ENCODE measurements at places on chromosomes 2 and 18.

GRCh38 chr2:216909541-216910210 lies 49.8 kb upstream of the TNP1 start:
- no peak for DNase-seq

- DNase-seq, result no peak
Observed at GRCh38 chr2:8578335-8579244, 103.3 kb upstream of the ID2 start.

DNA sequence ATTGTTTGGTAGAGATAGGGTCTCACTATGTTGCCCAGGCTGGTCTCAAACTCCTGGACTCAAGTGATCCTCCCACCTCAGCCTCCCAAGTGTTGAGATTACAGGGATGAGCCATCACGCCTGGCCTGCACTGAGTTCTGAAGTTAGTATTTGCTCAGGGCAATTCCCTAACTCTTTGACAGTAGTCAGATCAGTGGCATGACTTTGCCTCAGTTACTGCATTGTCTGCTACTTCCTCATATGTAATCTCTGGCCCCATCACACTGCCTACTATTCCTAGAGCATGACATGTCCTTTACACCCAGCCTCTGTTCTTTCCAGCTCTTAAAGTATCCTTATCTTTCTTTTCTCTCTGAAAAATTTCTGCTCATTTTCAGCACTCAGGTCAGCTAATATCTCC lies 193.5 kb downstream of the LDLRAD4 start:
- DNase-seq, result no peak

DNA sequence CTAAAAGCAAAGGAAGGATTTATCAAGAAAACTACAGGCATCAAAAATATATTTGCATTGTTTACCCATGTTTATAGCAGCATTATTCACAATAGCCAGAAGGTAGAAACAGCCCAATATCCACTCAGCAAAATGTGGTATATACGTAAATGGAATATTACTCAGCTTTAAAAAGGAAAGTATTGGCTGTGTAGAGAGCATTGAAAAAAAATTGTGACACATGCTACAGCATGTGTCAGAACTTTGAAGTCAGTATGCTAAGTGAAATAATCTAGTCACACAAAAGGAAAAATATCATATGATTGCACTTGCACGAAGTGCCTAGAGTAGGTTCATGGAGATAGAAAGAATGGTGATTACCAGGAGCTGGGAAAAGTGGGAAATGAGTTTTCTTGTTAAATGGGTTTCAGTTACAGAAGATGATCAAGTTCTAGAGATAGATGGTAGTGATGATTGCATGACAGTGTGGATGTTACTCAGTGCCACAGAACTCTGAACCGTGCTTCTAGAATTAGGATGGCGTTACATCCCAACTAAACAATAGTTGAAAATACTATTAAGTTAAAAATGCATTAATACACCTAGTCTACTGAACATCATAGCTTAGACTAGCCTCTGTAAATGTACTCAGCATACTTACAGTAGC lies 20.1 kb downstream of the ANKRD12 start:
- no peak for DNase-seq

- DNase-seq, result no peak
Observed at GRCh38 chr2:111042772-111043771, 77.6 kb upstream of the BCL2L11 start.

DNA sequence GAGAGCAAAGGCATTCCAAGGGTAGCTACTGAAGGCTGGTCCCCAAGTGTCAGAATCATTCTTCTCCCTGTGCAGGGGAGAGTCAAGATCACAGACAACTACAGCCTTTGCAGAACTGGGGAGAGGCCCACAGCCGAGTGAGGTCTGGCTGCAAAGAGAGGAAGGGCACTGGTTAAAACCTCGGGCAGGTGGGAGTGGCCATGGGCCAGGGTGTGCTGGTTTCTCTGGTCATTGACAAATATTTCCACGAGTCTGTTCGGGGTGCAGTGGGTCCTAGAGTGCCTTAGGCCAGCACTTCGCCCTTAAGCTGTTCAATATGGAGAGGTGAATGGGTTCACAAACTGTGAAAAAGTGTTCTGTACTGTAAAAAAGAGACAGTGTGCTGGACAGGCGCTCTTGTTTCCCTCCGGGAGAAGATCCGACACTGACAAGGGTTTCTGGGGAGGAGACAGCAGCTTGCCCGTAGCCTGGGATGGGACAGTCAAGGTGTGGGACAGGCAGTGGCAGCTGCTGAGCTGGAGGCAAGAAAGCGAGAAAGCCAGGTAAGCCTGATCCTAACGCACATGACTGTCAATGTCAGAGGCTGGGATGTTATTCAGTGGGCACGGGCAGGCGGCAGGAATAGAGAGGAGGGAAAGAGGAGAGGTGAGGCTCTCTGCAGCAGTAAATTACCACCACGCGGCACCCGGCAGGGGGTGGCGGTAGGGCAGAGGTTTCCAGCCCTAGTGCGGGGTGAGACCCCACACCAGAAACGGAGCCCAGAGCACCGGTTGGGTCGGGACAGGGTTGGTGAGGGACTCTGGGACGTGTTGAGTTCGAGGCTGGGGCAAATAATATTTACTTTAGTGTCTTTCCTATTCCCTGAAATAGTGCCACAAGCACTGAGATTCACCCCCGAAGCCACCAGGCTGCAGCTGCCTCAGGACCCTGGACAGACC lies 2.0 kb downstream of the NPPC start:
- no peak for DNase-seq

GRCh38 chr2:134788417-134788816 lies 50.0 kb upstream of the ACMSD start:
- DNase-seq, result no peak

GRCh38 chr2:151302879-151303278 lies 13.4 kb upstream of the NMI start:
- DNase-seq, result peak; percentile 79

Data from brain microvascular endothelial cell (primary cell).